Stimulated activated CD4-positive, alpha-beta T cell treated with anti-CD3 and anti-CD28 coated beads, TNF-alpha, amount 100 ng/mL, for 4 hours (primary cell): ENCODE measurements at places on chromosomes 13 and 19.

- peak; percentile 43 for DNase-seq
Observed at GRCh38 chr19:55383279-55384130, 587 bp downstream of the TMEM238 start.

- DNase-seq, result no peak
Observed at GRCh38 chr13:29136341-29136740, 316.2 kb downstream of the MTUS2 start.

GRCh38 chr13:28584873-28585381 is 74.0 kb upstream of the POMP start:
- DNase-seq, result no peak

DNA sequence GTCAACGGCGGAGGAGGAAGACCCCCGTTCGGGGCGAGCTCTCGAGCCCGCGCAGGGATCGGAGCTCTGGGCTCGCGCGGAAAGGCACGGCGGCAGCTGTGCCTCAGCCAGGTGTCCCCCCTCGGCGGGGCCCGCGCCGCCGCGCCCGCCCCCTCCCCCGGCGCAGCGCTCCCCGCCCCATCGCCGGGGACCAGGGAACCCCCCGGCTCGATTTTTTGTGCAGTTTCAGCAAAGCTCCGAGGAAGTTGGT is 110.0 kb downstream of the KCNRG start:
- DNase-seq, result no peak

DNA sequence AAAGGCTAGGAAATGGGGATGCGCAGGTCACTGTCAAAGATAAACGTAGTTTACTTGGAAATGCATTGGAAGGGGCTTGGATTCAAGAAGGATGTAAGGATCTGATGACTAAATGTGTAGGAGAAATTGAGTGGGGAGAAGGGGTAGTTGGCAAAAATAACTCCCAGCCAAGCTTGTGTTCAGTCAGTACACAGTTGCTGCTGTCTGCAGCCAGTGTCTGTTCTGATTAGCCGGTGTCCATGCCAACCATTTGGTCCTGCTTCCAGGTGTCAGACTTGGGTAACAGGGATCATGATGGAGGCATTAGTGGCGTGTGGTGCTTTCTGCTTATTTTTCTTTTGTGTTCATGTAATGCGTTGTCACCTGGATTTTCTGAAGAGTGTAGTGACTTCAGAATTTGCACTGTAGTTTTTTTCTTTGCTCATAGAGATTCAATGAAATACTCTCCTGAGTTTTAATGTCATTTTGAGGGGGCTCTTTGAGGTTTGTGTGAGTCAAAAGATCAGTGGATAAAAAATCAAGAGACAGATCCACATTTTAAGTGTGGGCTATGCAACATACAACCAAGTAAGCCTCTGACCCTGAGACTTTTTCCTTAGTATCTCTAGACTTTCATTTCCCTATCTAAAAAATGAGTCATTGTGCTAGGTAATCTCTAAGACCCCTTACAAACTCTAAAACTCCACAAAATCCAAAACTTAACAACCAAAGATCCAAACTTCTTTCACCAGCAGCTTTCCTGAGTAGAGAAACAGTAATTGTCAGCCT is 103.9 kb downstream of the WDFY2 start:
- no peak for DNase-seq

DNA sequence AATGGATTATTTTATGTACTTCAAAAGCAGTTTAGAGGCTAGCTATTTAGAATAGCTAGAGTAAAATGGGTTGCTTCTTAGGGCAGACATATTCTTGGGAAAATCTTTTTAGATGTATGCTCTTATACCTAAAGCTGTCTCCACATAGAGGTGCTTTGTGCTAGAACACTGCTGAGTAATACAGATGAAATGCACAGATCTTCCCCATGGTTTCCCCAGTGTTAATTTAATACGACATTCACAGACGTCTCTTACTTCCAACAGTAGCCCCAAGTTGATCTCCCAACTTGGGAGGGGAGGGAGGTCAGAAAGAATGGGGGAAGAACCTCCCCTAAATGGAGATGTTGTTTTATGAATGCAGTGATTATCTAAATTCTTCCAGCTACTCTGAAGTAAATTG is 16.9 kb downstream of the NALCN start:
- no peak for DNase-seq
